ENCODE measurements at places on chromosomes 5 and 9. TPM values are rescaled to one million over a fixed set of nuclear protein-coding genes. Genes with fewer than 3 reads are reported as not detected.

MEGF10 gene
- 0.06 TPM for total RNA-seq

IL3 gene
- total RNA-seq: not detected

IL33 gene
- 180 TPM for total RNA-seq

GABRG2 gene
- not detected for total RNA-seq

ENHO gene
- not detected for total RNA-seq

SLC25A2 gene
- 0.31 TPM for total RNA-seq

LOX gene
- total RNA-seq: 78.5 TPM

MORN5 gene
- total RNA-seq: not detected

FBP2 gene
- not detected for total RNA-seq

DCTN4 gene
- total RNA-seq: 57.2 TPM
